ENCODE measurements at places on chromosomes 5 and 9. TPM values are rescaled to one million over a fixed set of nuclear protein-coding genes. Genes with fewer than 3 reads are reported as not detected.

- no peak for DNase-seq
These were observed 169.5 kb downstream of the RGS3 start for GRCh38 chr9:113632776-113633590.

GRCh38 chr9:92949266-92949982 is 2.1 kb downstream of the FGD3 start:
- no peak for DNase-seq

- DNase-seq: no peak
These were observed 683 bp downstream of the DBN1 start for GRCh38 chr5:177472460-177473442.

- no peak for DNase-seq
These were observed 368.7 kb downstream of the MLLT3 start for GRCh38 chr9:20253635-20254034.

The FCN2 gene
- not detected for total RNA-seq

Data from neural crest cell (in vitro differentiated cells).